Activated CD4-positive, alpha-beta T cell treated with anti-CD3 and anti-CD28 coated beads, Interleukin-2, amount 50 U/mL, for 24 hours (primary cell): ENCODE measurements at places on chromosomes 7 and 10.

DNA sequence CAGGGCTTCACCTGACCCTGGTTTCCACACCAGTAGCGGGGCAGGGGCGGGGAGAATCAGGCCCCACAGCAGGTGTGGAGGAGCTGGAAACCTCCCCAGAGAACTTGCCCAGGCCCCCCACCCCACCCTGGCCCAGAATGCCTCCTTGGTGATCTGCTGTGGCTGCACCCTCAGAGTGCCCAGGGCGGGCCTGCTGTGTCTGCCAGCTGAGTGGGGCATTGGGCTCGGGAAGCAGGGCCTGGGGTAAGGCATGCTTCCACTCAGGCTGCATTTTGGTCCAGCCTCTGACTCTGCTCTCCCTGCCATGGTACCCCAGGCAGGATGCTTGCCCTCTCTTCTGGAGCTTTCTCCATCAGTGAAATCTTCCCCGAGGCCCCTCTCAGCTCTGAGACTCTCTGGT is 1.1 kb upstream of the CRHR2 start:
- no peak for DNase-seq

- no peak for DNase-seq
Measured at GRCh38 chr10:24841530-24841929, 110.9 kb downstream of the PRTFDC1 start.

DNA sequence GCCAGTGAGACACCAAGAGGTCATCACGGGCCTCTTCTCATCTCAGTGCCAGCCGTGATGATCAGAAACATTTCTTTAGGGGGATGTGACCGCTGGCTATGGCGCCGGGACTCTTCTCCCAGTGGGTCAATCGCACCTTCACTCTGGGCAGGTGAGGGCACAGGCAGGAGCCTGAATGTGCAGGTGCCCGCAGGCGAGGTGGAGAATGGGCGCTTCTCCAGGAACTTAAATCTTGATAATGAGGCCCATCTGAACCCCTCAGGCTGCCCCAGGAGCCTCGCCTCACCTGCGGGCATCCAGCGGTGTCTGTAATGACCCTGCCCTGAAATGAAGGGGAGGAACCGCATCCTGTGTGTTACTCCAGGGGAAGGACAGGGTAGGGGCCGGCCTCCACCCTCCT is 204.7 kb downstream of the ADARB2 start:
- DNase-seq: no peak

DNA sequence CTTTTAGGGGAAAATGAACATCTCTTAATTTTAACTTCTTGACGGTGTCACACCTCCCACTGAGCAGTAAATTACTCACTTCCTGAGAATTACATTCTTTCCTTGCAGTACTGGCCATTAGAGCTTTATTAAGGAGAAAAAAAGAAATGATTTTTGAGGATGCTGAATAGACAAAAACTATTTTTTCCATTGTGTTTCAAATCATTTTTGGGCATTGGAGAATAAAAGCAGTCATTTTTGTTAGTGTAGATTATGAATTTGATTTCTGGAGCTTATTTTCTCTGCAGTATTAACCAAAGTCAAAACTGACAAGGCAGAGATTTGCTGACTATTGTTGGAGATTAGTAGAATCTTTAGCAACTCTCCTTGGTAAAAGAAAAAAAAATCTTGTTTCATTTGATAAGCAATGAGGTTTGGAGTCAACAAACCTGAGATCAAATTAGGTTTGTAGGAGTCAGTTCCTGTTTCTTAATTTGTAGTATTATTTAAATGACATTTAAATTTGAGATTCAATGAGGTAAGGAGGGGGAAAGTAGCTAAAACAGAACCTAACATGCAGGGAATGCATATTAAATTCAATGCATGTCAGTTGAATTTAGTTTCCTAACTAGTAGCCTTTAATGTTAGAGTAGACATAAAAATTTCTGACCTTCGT is 70.6 kb downstream of the AP3M1 start:
- DNase-seq: no peak

DNA sequence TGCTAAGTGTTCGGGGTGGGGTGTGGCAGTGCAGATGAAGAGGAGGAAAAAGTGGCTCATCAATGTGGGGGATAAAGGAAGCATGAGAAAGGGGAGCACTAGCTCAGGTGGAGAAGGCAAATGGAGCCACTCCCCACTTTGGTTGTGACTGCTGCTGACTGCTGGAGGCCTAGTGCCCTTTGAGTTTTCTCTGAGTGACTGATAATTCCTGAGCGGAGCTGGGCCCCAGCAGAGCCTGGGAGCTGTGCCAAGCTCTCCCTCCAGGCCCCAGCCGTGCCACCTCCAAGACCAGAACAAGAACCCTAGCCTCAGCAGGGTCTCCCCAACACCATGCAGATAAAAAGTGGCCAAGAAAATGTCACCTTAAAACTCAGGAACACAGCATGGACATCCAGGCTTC is 9.7 kb upstream of the RASSF4 start:
- no peak for DNase-seq

DNA sequence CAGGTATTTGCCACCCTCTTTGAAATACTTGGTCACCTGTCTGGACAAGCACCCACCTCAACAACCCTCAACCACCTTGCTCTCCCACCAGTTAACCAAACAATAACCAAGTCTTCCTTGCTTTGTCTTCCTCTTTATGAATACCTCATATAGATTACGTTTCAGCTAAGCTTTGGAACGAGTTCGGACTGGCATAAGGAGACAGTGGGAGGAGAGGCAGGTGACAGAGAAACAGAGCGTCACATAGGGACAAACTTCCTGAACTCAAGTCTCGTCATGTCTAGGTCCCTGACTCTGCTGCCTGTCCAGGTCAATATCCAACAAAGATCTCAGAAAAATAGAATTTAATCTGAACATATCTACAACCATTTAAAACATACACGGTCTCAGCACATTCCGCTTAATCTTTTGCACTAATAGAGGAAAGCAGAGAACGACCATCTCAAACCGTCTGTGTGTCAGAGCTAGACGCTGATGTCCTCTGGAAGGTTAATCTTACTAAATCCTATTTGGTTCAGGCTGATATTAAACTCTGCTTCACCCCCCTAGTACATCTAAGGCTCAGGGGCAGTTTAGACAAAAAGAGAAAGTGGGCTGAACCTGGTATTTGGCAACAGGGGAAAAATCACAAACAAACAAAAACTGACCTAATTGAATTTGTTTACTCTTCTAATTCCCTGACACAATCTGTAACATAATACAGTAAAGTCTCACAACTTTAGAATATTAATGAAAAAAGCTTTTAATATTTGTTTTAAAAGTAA is 26.4 kb upstream of the SVOPL start:
- no peak for DNase-seq
